ENCODE measurements at places on chromosomes 4 and X.

DNA sequence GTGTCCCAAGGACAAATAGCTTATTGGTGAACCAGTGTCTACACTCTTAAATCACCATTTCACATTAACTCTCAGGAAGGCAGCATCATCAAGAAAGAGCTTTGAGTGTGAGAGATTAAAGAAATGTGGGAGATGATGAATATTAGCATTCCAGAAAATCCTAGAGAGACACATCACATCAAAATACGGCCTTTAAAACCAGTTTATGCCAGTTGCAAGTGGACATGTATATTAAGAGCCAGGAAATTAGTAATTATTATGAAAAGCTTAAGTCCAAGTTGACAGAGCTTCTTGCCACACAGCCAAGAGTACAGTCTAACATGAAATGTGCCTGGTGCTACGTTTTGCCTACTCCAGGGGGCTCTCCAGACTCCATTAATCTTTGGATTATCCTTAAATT is 503.0 kb upstream of the BOD1L1 start:
- DNase-seq: no peak

- no peak for DNase-seq
Observed at GRCh38 chrX:101958139-101958538, 26.3 kb upstream of the ZMAT1 start.

DNA sequence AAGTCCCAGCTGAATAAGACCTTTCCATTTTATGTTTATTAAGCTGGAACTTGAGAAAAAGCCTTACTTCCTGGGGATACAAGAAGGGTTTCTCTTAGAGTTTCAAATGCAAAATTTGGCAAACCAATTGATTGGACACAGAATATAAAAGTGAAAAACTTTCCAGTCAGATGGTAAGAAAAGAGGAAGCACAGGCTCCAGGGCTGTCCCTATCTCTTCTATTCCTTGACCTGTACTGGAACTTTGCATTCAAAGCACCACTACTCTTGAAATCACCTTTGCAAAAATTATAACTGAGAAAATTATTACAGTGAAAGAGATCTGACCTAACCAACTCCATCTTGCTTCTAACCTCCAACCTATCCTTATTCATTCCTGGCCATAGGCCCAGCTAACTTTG is 11.7 kb downstream of the PROM1 start:
- DNase-seq: no peak

DNA sequence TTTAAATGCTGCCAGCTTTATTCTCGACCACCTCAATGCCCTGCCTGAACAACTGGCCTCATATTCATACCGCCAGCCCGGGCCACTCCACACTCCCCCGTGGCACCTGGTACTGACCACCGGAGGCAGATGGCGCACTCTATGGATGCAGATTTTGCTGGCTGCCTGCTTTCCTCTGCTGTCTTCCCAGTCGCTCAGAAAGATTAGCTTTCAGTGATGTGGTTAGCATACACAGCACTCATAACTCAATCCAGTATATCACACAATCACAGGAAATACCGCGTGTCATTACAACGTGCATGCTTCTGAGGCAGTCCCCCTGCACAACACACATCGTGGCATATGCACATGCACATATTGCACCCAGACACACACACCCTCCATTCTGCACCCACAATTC is 147.2 kb upstream of the BCOR start:
- DNase-seq: no peak

DNA sequence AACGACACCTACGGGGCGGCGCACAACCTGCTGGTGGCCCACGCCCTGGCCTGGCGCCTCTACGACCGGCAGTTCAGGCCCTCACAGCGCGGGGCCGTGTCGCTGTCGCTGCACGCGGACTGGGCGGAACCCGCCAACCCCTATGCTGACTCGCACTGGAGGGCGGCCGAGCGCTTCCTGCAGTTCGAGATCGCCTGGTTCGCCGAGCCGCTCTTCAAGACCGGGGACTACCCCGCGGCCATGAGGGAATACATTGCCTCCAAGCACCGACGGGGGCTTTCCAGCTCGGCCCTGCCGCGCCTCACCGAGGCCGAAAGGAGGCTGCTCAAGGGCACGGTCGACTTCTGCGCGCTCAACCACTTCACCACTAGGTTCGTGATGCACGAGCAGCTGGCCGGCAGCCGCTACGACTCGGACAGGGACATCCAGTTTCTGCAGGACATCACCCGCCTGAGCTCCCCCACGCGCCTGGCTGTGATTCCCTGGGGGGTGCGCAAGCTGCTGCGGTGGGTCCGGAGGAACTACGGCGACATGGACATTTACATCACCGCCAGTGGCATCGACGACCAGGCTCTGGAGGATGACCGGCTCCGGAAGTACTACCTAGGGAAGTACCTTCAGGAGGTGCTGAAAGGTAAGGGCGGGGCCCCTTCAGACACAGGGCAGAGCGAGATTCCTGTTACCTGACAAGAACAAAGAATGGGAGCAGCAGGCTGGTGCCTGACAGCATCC is 11.7 kb downstream of the RPL9 start:
- DNase-seq: no peak

DNA sequence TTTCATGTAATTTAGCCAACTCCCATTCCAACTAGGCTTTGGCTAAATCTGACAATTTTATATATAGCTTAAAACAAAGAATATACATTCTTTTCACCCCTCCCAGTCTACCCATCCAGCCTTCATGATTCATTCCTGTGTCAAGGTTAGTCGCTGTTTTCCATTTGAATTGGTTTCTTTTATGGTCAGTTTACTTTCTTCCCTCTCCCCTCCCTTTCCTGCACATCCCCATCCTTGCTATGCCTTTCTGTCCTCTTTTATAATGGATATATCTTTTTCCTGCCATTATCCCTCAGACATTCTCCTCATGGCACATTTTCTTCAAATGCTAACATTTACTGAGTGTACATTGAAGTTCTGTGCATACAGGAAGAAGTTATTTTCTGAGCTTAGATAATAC is 4.7 kb downstream of the ZXDB start:
- no peak for DNase-seq

Measured in nephron progenitor cell (in vitro differentiated cells).